ENCODE measurements at places on chromosomes 7 and 10. TPM values are rescaled to one million over a fixed set of nuclear protein-coding genes. Genes with fewer than 3 reads are reported as not detected.
A peak's percentile ranks its signal among the peaks of the same experiment; 100 is the strongest.

CRYGN gene
- not detected for total RNA-seq

SLC16A12 gene
- total RNA-seq: not detected

- H3K36me3 ChIP-seq: no peaks in the 10 kb centered on the region
- peaks cover 2% of the 10 kb centered on the region for H3K27me3 ChIP-seq
- peak; percentile 60 for DNase-seq
- H3K4me1 ChIP-seq: peaks cover 21% of the 10 kb centered on the region
- no peak overlapping the region for H3K27ac ChIP-seq
Observed at GRCh38 chr10:96588616-96589419, 2.0 kb upstream of the TM9SF3 start.

DNA sequence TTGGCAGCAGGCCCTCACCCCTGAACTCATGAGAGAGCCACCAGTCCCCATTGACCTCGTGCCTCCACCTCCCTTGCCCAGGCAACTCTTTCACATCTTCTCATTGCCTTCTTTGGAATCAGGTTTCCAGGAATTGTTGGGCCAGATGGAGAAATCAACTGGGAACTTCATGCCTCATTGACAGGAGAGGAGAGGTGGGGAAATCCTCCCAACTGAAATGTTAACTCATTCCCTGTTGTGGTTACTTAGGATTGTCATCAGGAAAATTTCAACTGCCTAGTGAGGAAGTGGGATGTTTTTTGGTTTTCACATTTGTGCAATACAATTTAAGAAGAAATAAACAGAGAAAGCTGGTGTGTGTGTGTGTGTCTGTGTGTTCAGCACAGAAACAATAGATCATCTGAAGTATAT is 106.6 kb upstream of the INHBA start:
- H3K36me3 ChIP-seq: no peaks in the 10 kb centered on the region
- peaks cover under 1% of the 10 kb centered on the region for H3K4me1 ChIP-seq
- no peak overlapping the region for H3K4me3 ChIP-seq
- H3K27ac ChIP-seq: no peak overlapping the region
- H3K27me3 ChIP-seq: peaks cover 4% of the 10 kb centered on the region
